ENCODE measurements at places on chromosomes 5 and 9. TPM values are rescaled to one million over a fixed set of nuclear protein-coding genes. Genes with fewer than 3 reads are reported as not detected.

DNA sequence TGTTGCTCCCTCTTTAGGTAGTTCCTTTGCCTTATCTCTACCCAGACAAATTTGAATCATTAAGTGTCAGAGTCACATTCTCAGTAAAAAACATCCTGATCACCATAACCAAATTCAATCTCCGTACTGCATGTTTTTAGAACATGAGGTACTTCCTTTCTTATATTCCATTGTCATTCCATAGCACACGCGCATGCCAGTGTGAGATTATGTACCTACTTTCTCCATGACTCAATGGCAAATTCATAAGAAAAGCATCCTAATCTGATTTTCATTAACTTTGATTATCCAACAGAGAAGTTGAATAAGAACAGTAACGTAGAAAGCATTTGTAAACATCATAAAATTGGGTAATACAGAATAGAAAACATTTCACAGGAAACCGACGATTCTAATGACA, 1118.6 kb upstream of the CDH9 start:
- DNase-seq, result no peak

- no peak for DNase-seq
These were observed 352.4 kb downstream of the CETN3 start for GRCh38 chr5:90056911-90057705.

GRCh38 chr5:77262697-77263096, 52.2 kb downstream of the PDE8B start:
- DNase-seq, result no peak

The PLEKHG4B gene
- total RNA-seq, result not detected

The MEIKIN gene
- not detected for total RNA-seq

The GDNF gene
- total RNA-seq, result 0.60 TPM

Data from activated T-helper 2 cell treated with anti-CD3 and anti-CD28 coated beads, Interferon-gamma antibody, Interleukin-2, Interleukin-4, amounts not matched to agents 10 μg/mL and 5 μg/mL and 100 μg/mL, durations not matched to agents 14 hours and 24 hours and 36 hours (primary cell).